AG08395 (cell line): ENCODE measurements at places on chromosomes 12 and 14.

- no peak for DNase-seq
Measured at GRCh38 chr12:26172946-26173552, 22.3 kb upstream of the SSPN start.

- DNase-seq = no peak
Measured at GRCh38 chr12:50746431-50746830, 17.5 kb upstream of the ATF1 start.

DNA sequence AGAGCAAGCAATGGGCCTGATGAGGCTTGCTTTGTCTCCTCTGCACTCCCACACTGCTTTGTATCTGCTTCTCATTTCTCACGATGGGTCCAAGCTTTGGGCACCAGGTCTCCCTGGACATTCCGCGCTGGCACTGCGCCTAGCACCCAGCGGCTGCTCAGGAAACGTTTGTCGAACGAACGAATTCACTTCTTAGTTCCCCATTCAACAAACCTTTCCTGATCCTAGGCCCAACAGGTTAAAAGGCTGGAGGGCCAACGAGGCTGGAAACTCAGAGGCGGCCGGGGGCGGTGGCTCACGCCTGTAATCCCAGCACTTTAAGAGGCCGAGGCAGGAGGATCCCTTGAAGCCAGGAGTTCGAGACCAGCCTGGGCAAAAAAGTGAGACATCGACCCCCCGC is 1.0 kb upstream of the GLRX5 start:
- DNase-seq = no peak

DNA sequence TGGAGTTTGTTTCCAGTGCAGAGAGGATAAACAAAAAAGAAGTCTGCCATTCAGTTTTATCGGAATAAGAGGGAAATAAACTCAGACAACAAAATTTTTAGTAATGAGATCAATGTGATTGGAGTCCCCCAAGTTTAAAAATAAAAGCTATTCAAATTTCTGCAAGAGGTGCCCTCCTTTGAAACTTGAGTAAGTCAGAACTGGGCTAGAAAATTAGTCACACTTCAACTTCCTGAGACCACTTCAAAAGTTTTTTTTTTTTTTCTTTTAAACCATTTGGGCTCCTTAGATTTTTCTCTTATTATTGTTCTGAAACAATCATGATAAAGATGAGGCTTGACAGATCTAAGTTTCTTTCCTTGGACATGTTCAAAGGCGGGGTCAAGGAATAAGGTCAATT is 3.2 kb downstream of the DACT1 start:
- DNase-seq = no peak

- no peak for DNase-seq
Measured at GRCh38 chr12:10358131-10358530, 31.7 kb downstream of the KLRK1 start.

DNA sequence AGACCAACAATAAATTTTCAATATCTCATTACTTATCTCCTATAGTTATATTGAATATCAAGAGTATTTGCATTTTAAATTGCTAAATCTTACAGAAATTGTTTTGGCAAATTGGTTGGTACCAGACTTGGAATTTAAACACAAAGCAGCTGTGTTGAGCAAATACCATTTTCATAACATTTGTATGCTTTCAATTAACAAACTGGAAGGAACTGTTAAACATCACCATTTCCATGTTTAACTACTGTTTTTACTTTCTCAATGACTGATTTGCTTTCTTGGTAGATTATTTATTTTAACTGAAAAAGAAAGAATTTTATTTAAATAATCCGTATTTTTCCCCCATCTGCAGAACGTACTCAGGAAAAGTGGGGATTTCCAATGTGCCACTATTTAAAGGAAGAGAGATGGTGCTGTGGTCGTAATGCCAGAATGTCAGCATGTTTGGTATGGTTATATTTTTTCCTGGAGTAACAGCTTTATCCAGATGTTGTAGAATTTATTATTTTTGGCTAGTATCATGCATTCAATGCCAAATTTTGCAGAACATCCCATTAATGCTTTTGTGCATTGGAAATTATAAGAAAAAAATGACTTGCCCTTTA is 72.3 kb downstream of the METTL25 start:
- DNase-seq = no peak

DNA sequence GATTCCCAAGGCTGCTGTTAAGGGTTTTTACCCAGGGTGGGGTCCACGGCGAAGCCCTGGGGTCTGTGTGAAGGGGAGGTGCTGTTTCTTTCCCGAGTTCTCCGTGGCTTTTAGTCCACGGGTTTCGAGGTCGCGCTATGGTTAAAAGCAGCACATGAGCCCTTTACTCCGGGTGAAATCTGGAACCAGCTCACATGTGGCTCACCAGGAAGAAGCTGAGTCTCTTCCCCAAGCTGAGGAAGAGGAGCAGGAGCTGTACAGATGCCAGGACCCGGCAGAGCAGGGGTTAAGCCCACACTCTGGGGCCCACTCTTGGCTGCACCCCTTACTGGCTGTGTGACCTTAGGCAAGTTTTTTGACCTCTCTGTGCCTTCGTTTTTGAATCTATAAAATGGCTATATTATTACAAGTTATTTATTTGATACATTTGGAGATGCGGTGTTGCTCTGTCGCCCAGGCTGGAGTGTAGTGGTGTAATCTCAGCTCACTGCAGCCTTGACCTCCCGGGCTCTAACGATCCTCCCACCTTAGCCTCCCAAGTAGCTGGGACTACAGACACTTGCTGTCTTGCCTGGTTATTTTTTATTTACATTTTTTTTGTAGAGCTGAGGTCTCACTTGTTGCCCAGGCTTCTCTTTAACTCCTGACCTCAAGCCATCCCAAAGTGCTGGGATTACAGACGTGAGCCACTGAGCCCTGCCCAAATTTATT is 266.3 kb downstream of the AACS start:
- no peak for DNase-seq

GRCh38 chr14:104784846-104785707 is 10.5 kb downstream of the AKT1 start:
- no peak for DNase-seq

GRCh38 chr12:130124605-130125244 is 37.5 kb upstream of the FZD10 start:
- no peak for DNase-seq

DNA sequence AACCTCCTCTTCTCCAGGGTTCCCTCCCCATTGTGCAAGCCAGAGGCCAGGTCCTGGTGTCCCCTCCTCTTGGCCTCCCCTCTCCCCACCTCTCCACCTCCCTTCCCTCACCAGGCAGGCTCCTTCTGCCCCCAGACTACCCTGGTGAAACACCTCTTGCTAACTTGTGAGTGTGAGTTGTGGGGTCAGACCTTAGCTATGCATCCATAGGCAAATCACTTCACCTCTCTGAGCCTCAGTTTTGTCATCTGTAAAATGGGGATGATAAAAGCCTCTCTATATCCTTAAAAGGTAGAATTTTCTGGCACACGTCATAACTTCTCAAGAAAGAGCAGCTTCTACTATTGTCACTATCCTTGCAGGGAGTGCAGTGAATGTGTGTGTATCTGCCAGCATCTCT is 7.9 kb upstream of the DIO3 start:
- DNase-seq = no peak

GRCh38 chr12:76804435-76804976 is 40.6 kb downstream of the ZDHHC17 start:
- no peak for DNase-seq

GRCh38 chr14:55532645-55533344 is 47.2 kb upstream of the KTN1 start:
- DNase-seq = no peak

DNA sequence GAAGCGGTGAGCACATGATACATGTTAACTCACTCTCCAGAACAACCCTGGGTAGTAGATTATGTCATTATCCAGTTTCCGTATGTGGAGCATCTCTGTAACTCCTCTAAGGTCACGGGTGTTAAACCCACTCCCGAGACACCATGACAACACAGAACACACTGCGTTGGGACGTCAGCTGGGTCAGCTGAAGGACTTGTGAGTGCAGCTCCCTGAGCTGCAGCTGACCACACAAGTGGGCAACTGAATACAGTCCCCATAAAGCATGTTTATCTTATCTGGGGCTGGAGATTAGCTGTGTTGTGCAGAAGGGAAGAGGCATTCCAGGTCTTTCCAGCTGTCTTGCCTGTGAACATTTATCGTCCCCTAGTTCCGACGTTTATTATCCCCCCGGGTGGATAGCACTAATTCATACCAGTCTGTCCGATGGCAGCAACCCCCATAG is 211.5 kb downstream of the CHST11 start:
- no peak for DNase-seq

DNA sequence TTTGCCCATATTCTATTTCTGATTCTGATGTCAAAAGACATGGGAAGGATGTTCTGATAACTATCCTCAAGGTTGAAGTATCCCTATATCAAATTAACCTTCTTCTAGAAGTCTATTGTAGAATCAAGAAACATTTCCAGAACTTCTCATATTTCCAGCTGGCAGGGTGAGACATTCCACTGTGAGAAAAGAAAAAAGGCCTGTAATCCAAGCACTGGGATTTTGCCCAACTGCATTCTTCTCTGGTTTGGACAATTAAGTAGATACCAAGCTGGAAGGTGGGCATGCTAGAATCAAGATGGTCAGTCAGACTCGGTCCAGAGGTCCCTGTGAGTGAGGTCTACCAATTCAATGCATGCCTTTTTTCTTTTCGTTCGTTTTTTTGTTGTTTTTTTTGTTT is 60.9 kb downstream of the MAP3K9 start:
- DNase-seq = no peak

DNA sequence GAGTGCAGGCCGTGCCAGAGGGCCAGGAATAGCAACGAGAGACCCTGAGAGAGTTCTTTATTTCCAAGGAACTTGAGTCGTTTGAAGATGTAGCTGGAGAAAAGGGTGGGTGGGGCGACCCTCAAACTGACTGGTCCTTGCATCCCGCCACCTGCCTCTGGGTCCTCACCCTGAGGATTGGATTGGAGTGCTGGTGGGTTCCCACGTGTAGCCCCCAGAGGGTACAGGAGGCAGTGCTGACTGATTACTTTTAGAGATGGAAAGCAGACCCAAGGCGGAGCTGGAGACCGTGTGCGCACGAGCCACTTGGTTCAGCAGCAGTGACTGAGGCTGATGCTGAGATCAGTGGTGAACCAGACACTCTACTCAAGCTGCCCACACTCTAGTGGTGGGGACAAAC is 6.9 kb downstream of the EMG1 start:
- no peak for DNase-seq

DNA sequence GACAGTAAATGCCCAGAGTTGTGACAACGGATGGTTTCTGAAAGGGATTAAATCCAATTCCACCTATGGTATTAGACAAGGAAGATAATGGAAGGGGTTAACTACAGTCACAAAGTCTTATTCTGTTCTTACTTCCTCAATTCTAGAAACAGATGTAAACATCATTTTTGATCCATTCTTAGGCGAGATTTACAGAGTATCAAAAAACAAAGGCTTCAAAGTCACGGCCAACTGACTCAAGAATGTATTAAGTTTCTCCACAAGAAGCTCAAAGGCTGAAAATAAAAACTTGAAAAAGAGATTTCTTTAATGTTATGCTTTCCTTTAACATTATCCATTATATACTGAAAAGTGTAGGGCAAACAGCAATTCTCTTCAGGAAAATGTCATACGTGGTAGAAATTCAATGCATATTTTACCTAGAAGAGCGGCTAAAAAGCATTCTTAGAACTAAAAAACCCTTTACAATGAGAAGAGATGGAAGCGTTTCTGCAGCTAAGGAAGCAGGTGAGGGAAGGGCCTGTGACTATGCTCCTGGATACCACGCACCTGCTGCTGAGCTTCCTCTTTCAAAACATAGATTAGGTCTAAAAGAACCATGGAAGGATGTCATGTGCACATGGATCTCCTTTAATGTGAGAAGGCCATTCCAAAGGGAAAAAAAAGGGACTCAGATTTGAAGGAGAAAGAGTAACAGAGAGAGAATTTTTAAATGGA is 185.8 kb downstream of the STXBP6 start:
- DNase-seq = no peak

GRCh38 chr14:55706365-55706684 is 126.3 kb downstream of the KTN1 start:
- DNase-seq = no peak

- no peak for DNase-seq
Measured at GRCh38 chr12:4215229-4216186, 58.1 kb upstream of the CCND2 start.

DNA sequence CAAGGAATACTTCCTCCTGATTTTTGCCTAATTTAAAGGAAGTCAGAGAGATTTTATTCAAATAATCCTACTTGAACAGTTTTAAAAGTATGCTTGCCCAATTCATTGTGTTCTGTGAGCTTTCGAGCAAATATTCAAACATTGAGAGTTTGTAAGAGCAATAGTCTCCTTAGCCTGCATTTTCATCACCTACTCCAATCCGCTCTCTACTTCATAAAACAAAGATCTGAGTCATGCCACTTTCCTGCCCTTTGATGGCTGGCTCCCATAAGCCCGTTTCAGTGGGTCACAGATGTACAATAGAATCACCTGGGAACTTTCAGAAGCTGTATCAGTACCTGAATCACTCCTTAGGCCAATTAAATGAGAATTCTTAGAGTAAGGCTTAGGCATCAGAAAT is 319.2 kb downstream of the PDZRN4 start:
- no peak for DNase-seq

GRCh38 chr12:92619730-92620684 is 82.8 kb upstream of the PLEKHG7 start:
- no peak for DNase-seq

DNA sequence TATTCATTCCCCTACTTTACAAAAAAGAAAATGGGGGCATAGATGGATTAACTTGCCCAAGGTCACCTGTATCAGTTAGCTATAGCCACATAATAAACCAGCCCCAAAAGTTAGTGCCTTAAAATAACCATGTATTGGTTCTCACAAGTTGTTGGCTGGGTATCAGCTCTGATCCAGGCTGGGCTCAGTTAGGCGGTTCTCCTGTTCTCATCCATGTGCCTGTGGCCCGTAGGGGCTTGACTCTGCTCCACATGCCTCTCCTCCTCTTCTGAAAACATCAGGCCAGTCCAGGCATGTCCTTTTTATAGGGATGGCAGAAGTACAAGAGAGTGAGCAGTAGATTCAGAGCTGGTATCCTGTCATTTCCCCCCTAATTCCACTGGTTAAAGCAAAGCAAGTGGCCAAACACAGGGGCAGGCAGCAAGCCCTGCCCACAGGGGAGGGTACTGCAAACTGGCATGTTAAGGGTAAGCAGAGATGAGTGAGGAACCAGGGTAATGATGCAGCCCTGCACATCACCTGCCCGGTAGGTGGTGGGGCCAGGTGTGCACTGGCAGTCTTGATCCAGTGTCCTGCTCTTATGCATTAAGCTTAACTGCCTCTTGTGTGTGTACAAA is 47.9 kb upstream of the TUNAR start:
- DNase-seq = no peak

- DNase-seq = no peak
Measured at GRCh38 chr14:40232302-40232701, 800.1 kb upstream of the FBXO33 start.

- peak; percentile 76 for DNase-seq
Measured at GRCh38 chr12:63826006-63826585, 18.4 kb upstream of the SRGAP1 start.
